Activated CD4-positive, alpha-beta T cell treated with anti-CD3 and anti-CD28 coated beads, Interleukin-10, Interleukin-2, amounts not matched to agents 100 ng/mL and 50 ng/mL, durations not matched to agents 16 hours and 8 hours (primary cell): ENCODE measurements at places on chromosomes 11 and 22.

DNA sequence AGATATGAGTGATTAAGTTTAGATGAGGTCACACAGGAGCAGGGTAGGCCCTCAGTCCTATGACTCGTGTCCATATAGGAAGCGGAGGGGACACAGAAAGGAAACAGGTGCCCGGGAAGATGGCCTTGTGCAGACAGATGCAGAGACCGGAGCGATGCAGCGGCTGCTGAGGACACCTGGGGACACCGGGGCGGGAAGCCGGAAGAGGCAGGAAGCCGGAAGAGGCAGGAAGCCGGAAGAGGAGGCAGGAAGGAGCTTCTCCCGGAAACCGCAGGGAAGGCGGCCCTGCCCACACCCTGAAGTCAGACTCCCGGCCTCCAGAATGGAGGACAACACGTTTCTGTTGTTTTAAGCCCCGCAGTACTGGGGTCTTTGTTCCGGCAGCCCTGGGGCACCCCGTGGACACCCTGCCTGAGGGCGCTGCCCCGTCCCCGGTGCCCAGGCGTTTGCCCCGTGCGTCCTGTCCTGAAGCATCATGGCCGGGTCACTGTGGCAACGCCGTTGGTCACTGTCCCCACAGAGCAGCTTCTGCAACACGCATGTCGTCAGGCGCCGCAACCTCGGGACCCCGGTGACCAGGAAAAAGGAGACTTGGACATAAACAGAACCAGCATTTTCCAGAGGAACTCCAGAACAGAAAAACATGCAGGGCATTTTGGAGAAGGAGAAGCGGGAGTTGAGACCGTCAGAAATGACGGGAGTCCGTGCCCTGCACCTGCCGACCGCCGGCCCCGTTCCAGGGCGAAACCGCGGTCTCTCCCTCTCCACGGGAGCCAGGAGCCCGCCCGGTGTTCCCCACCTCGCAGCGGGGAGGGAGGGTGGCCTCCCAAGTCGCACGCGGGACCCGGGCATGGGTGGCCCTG lies 103.4 kb downstream of the BRD1 start:
- DNase-seq = peak; percentile 59

GRCh38 chr11:20844630-20845029 lies 175.2 kb downstream of the NELL1 start:
- DNase-seq = no peak

- no peak for DNase-seq
Measured at GRCh38 chr22:29917052-29917902, 34.3 kb downstream of the MTMR3 start.

GRCh38 chr22:27474112-27474571 lies 327.4 kb downstream of the MN1 start:
- DNase-seq = no peak

DNA sequence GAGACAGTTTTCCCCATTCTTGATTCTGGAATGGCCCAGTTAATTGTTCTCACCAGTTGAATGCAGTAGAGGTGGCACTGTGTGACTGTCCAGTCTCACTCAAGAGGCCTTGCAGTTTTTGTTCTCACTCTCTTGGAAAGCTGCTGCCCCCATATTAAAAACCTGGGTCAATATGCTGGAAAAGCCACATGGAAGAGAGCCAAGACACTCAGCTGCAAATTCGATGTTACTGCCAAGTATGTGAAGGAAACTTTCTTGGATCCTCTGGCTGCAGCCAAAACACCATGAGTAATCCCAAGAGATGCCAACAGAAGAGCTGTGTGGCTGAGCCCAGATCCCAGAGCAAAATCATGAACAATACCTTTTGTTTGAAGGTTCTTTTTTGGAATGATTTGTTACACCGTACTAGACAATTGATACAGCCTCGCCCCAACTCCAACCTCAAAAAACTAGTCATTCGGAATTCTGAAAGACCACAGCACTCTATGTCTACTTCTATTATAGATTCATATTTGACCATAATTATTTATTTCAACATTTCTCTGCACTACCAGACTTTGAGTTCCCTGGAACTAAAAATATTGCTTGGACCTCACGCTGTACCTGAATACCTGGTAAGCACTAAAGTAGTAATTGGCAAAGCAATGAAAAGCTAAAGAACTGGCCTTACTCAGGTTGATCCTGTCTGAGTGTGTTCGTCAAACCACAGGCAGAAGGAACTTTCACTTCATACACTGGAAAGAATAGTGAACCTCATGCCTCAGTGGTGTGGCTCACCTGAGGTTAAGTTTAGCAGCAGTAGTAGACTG lies 378.8 kb downstream of the ETS1 start:
- no peak for DNase-seq

DNA sequence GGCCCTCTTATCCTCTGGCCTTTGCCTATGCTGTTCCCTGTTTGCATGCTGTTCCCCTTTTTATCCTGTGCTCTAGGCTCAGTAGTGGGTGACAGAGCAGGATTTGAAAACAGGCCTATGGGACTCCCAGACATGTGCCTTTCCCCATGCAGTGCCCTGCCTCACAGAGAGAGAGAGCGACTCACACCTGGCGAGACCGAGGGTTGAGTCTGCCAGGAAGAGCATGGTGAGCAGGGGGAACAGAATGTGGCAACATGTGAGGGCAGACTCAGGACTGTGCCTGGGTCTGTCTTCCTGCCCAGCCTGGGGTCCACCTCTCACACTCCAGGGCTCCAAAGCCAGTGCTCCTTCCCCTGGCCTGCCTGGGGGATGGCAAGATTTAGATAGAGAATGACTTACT lies 75.0 kb downstream of the NFAM1 start:
- no peak for DNase-seq

DNA sequence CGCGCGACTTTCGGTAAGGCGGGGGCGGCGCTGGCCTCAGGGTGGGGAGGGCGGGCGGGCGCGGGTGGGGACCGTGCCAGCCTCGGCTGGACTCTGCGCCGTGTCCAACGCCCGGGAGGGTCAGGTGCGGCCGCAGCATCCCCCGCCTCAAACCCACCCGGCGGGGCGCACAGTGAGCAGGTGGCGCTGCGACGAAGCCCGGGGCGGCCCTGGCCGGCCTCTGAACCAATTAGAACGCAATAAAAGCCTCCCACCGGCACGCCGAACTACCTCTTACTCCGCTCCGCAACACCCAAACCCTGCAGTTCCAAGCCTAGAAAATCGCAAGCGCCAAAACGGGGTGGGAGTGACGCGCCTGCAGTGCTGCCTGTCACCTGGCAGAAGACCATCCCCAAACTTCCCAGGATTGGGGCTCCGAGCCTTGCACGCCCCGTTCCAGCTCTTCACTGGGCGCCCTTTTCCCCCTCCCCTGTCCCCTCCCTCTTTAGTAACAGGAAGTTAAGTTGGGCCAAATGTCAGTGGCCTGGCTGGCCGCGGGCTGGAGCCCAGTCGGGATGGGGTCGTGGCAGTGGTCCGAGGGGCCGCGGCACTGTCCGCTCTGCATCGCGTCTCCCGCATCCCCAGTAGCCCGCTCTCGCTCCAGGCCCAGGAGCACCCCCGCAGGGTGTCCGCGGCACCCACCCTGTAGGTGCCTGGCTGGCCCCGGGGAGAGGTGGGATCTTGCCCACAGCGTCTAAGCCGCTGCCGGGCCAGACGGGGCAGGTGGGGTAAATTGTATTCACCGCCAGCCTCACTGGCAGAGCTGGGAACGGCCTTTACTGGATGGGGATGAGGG lies 541 bp downstream of the MICAL2 start:
- DNase-seq = peak; percentile 38

DNA sequence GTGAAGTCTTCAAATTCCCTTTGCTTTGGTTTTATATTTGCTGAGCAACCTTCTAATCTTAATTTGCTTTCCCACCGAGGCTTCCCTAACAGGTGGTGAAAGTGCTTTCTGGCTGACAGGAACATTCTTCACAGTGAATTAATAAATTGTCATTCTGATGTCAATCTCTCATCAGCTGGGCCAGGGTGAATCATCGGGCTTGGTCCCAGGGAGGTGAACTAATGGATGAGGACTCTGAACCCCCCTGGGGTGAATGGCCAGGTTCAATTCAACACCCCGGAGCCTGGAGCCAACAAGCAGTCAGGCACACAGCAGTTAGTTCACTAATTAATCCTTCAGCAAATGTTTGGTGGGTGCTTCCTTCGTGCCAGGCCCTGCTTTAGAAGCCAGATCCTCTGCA lies 155.4 kb upstream of the PDGFD start:
- no peak for DNase-seq
